ENCODE measurements at places on chromosomes 16 and 17. TPM values are rescaled to one million over a fixed set of nuclear protein-coding genes. Genes with fewer than 3 reads are reported as not detected.

GRCh38 chr16:81946206-81946605 lies 65.1 kb downstream of the SDR42E1 start:
- no peaks in the 10 kb centered on the region for H3K27me3 ChIP-seq
- no peaks in the 10 kb centered on the region for H3K36me3 ChIP-seq
- no peak overlapping the region for H3K27ac ChIP-seq
- DNase-seq, result no peak
- no peak overlapping the region for H3K4me3 ChIP-seq

- no peak for DNase-seq
- no peaks in the 10 kb centered on the region for H3K27me3 ChIP-seq
- H3K27ac ChIP-seq, result no peak overlapping the region
Measured at GRCh38 chr16:66562409-66562808, 3.8 kb upstream of the CMTM1 start.

DNA sequence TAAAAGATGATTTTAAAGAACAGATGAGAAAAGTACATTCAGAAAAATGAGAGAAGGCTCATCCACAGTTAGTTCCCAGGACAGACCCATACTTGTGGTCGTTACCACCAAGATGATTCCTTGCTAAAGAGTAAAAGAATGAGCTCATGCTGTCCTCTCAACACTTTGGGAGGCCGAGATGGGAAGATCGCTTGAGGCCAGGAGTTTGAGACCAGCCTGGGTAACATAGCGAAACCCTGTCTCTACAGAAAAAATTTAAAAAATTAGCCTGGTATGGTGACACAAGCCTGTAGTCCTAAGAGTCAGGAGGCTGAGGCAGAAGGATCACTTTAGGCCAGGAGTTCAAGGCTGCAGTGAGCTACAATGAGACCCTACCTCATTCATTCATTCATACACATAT lies 60.7 kb upstream of the CNEP1R1 start:
- H3K4me1 ChIP-seq, result peaks cover 8% of the 10 kb centered on the region
- no peak overlapping the region for H3K27ac ChIP-seq
- no peaks in the 10 kb centered on the region for H3K27me3 ChIP-seq

- peak overlapping the region; percentile 5 for H3K4me3 ChIP-seq
- H3K27ac ChIP-seq, result no peak overlapping the region
- peaks cover 13% of the 10 kb centered on the region for H3K4me1 ChIP-seq
- peak; percentile 6 for DNase-seq
Measured at GRCh38 chr17:39979893-39980350, 685 bp upstream of the PSMD3 start.

GRCh38 chr17:41535764-41536481 lies 7.8 kb upstream of the KRT19 start:
- no peaks in the 10 kb centered on the region for H3K4me1 ChIP-seq
- no peak overlapping the region for H3K27ac ChIP-seq
- peak; percentile 21 for DNase-seq
- no peaks in the 10 kb centered on the region for H3K36me3 ChIP-seq

DNA sequence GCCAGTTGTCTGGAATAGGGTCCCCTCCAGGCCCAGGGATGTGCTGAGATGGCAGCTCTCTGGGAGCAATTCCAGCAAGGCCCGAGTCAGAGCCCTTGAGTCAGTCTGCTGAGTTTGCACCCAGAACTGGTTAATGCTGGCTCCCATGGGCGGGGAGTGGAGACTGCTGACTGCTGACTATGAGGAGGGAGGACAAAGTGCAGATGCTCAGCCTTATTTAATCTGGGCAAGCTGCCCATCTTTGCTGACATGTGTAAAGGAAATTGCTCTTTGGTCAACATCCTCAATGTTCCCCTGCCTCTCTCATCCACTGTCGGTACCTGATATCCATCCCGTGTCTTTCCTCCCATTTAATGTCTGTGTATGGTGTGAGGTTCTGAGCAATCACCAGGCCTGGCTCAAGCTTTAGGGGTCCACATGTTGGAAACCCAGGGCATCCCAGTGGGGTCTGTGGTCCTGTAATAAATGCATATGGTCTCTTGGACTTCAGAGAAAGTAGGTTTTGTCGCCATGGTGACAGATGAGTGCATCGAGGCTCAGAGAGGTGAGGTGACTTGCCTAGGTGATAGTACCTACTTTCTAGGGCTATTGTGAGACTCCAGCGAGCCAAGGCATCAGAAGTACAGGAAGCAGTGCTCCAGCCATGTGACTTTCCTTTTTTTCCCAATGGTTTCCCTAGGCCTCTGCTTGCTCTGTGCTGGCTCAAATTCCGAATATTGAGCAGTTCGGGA lies 20.0 kb upstream of the RNF135 start:
- H3K4me3 ChIP-seq, result no peak overlapping the region
- no peaks in the 10 kb centered on the region for H3K36me3 ChIP-seq
- DNase-seq, result peak; percentile 12
- peaks cover 11% of the 10 kb centered on the region for H3K4me1 ChIP-seq
- no peaks in the 10 kb centered on the region for H3K27me3 ChIP-seq

Gene KRTAP4-3
- not detected for total RNA-seq

DNA sequence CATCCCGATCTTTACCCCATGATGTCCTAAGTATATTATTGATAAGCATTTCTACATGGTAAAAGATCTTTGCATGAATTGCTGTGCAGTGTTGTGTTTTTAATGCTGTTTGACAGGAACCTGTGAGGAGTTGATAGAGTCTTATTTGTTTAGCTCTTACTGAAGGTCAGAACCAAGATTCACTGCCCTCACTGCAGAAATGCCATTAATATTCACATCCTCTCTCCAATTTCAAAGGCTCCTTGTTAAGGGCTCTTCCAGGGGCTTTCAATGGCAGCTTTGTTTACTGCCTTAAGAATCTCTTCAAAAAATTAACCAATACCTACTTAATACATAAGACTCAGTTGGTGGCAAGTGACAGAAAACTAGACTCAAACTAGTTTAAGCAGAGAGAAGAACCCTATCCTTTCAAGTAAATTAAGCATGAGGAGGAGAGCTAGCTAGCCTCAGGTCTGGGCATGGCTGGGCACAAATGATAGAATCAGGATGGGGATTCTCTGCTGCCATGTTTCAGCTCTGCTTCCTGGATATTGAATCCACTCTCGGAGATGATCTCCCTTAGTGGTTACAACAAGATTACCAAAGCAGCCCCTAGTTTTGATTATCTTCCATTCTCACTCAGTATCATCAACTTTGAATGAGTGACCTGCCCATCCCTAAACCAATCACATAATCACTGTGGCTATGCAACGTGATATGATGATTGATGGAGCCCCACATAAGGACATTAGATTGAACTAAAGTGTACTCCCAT lies 311.8 kb downstream of the CDH11 start:
- no peak overlapping the region for H3K27ac ChIP-seq
- no peak for DNase-seq
- no peaks in the 10 kb centered on the region for H3K27me3 ChIP-seq
- no peaks in the 10 kb centered on the region for H3K4me1 ChIP-seq

Gene TBC1D28
- total RNA-seq, result not detected

GRCh38 chr16:59783191-59783590 lies 1049.1 kb upstream of the GOT2 start:
- no peaks in the 10 kb centered on the region for H3K36me3 ChIP-seq
- DNase-seq, result no peak
- no peak overlapping the region for H3K4me3 ChIP-seq
- no peaks in the 10 kb centered on the region for H3K27me3 ChIP-seq
- no peak overlapping the region for H3K27ac ChIP-seq

GRCh38 chr16:7382521-7382920 lies 49.9 kb downstream of the RBFOX1 start:
- H3K4me1 ChIP-seq, result no peaks in the 10 kb centered on the region
- DNase-seq, result no peak
- H3K36me3 ChIP-seq, result no peaks in the 10 kb centered on the region
- no peak overlapping the region for H3K4me3 ChIP-seq

Gene CTRL
- 0.94 TPM for total RNA-seq

DNA sequence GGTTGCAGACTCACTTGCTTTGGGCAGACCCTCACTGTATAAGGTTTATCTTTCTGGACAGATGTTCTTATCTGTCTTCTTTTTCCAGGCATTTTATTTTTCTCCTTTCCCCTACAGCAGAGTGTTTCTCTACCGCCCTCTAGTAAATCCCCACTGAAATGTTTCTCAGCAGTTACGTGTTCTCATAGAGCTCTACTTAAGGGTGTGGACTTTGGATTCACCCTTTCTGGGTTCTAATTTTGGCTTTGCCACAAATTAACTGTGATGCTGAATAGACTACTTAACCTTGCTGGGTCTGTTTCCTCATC lies 2.0 kb downstream of the ADAT1 start:
- H3K27ac ChIP-seq, result no peak overlapping the region
- peaks cover 23% of the 10 kb centered on the region for H3K36me3 ChIP-seq
- H3K4me1 ChIP-seq, result peaks cover 11% of the 10 kb centered on the region
- H3K4me3 ChIP-seq, result no peak overlapping the region
- H3K27me3 ChIP-seq, result no peaks in the 10 kb centered on the region

DNA sequence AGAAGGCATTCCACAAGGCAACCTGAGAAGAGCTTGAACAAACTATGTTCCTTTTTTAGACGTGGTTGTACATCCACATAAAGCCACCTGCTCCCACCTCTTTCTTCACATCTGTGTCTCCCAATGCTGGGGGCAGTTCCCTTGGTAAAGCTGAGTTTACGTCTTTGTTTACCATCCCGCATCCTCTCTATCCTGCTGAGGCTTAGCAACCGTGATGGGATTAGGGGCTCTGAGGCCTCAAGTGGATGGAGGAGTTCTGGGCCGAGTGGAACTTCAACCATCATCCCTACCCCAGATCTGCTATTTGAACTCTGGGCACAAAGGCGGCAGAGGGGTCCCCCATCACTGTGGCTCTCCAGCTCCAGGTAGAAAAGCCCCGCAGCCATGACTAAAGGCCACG lies 94.2 kb upstream of the CREBBP start:
- peaks cover 28% of the 10 kb centered on the region for H3K36me3 ChIP-seq
- no peaks in the 10 kb centered on the region for H3K27me3 ChIP-seq
- no peak overlapping the region for H3K27ac ChIP-seq
- no peak for DNase-seq
- no peak overlapping the region for H3K4me3 ChIP-seq

Gene CMTM2
- total RNA-seq, result not detected

DNA sequence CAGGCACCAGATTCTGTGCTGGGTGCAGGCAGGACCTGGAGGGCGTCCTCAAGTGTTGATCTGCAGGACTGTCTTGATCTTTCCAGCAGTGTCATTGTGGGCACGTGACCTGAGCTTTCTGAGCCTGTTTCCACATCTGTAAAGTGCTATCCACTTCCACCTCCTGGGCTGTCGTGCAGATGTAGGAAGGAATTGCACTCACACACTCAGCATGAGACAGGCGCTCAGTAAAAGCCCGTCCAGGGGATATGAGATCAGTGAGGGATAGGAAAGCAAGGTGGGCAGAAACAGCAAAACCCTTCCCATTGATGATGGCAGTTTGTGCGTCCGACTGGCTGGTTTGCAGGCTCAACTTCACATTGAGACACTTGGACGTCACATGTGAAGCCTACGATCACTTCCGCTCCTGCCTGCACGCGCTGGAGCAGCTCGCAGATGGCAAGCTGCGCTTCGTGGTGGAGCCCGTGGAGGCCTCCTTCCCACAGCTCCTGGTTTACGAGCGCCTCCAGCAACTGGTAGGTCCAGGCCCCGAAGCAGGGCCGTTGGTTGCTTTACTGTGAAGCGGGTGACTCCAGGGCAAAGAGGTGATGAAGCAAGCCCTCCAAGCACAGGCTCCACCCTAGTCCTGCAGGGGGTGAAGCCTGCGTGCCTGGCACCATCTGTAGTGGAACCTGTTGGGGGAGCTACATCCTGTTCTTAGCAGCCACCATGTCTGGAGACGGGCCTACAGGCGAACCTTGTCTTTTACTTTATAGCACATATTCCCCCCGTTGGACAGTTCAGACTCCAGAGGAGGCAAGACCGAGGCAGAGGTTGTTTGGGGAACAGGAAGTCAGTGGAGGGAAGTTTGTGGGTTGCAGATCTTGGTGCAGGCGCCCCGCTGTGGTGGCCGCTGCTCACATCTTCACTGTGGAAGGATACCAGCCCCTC lies 23.0 kb downstream of the METTL22 start:
- H3K36me3 ChIP-seq, result peaks cover 73% of the 10 kb centered on the region
- no peak overlapping the region for H3K4me3 ChIP-seq
- H3K27me3 ChIP-seq, result no peaks in the 10 kb centered on the region
- no peak for DNase-seq
- H3K27ac ChIP-seq, result no peak overlapping the region
